ENCODE measurements at places on chromosomes 16 and 17.

DNA sequence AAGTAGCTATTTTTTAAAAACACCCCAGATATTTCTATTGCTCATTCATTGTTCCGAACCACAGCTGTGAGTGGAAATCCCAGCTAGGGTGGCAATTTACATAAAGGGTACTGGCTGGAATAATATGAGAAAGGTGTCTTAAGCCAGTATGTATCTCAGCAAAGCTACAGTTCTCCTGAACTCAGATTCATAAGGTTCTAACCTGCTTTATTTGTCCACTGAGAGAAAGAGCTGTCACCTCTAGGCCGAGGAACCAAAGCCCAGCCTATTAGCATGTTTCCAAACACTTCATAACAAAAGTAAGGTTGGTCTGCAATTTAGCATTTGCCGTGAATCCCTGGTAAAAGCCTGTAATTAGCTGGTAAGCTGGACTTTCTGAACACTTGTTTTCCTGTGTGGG, 57.0 kb upstream of the CLEC19A start:
- DNase-seq: no peak

DNA sequence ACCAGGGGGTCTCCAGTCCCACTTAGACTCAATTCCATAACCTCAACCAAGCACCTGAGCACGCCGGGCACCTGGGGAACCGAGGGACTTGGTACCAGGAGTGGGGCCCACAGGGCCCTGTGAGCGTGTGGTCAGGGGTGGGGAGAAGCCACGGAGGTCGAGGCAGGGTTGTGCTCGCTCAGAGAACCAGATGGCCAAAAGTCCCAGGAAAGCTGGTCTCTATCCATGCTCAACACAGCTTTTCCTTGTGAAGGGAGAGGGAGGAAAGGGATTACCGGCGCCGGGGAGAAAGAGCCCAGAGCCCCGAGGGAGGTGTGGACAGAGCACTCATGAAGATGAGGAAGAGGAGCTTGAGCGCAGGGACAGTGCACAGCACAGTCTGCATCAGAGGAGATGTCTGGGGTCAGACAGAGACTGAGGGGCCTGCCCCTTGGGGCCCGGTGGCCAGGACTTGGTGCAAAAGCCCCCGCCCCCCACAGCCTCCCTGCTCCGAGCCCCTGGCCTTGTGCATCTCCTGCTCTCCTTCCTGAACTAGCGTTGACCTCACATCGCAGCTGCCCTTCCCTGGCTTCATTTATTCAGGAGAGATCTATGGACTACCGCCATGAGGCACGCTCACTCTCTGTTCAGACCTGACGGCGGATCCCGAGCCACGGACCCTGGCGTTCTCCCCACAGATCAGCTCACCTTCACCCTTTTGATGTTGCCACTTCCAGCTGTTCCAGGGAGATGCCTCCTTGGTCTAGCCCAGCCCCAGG, 355.4 kb upstream of the TNRC6C start:
- no peak for DNase-seq

- DNase-seq: no peak
Measured at GRCh38 chr16:12544477-12545296, 259.0 kb downstream of the CPPED1 start.

DNA sequence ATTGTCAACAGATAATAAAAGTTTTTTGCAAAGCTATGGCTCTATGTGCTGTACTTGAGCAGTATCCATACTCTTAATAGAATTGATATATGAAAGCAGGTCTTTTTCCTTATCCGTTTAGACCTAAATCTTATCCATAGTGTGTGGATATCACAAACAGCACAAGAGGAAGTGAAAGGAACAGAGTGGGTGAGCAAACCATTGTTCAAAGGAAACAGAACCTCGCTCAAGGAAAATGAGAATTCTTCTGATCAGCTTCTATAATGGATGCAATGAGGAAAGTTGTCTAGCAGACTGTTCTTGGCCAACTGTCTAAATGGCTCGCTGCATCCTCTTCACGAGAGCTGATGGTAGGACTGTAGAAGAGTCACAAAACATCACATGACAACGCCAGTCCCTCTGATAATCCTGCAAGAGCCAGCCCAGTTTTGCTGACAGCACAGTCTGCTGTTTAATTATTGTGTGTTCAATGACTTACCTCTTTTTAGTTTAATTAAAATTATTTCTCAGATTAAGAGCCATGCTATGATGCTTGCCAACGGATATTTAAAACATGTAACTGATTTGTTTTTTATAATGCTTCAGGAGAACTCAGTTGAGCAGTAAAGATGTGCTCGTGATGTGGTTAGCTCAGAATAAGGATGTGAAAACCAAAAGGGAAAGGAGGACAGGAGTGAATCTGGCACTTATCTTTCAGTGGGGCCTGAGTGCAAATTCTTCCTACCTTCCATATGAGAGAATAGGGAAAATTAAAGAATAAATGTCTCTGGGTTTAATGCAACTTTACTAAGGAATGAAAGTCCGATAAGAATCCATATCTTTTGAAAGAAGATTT, 38.5 kb downstream of the WWOX start:
- DNase-seq: no peak

DNA sequence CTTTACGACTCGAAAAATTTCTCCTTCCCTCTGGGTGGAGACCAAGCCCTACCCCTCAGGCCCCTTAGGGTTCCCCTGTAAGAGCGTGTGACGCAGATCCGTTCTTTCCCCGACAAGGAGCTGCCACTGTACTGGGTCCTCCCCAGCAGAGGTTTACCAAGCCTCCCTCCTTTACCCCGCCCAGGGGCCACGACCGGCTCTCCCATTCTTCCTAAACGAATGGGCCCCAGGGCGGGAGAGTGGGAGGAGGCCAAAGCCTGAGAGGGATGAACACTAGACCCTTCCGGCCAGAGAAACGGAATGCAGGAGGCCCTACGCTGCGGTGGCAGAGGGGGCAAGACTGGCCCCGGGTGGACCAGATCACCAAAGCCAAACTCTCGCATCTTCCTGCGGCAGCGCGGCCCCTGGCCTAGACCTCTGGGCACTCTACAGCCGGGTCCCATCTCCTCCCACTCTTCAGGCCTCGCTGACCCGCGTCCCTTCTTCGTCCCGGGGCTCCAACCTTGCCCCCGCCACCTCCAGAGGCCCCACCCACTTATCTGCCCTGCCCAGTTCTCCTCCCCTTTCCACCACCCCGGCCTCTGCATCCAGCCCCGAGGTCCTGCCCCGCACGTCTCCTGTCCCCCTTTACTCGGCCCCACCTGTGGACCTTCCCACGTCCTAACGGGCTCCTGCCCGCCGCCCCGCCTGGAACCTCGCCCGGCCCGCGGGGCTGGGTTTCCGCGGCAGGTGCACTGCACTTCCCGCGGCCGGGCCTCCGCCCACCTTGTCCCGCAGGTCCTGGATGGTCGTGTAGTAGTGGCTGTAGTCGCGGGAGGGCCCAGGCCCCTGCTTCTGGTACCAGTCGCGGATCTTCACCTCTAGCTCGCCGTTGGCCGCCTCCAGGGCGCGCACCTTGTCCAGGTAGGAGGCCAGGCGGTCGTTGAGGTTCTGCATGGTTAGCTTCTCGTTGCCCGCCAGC, 765 bp downstream of the KRT19 start:
- DNase-seq: no peak

DNA sequence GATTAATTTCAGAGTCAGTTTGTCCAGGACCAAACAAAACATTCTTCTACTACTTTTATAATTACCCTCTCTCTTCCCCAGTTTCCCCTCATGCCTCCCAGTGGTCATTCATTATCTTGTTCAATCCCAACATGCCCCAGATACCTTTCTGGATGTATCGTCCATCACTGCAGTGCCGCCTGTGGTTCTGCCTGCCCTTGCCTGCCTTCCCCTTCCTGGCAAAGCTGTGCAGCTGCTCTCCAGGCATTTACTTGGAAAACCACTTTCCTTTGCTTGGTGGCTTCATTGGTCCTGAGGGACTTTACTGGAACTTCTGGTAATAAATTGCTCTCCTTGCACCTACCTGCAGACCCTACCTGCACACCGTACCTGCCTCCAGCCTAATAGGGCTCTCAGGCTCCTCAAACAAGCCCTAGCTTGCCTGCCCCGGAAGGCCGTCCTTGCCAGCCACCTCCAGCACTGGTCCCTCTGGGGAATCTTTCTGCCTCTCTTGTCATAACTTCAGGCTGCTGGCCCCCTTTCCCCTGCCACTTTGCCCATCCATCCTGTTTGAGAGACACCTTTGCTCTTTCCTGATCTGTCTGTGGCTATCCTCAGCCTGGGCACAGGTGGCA, 19.5 kb upstream of the MSI2 start:
- no peak for DNase-seq

DNA sequence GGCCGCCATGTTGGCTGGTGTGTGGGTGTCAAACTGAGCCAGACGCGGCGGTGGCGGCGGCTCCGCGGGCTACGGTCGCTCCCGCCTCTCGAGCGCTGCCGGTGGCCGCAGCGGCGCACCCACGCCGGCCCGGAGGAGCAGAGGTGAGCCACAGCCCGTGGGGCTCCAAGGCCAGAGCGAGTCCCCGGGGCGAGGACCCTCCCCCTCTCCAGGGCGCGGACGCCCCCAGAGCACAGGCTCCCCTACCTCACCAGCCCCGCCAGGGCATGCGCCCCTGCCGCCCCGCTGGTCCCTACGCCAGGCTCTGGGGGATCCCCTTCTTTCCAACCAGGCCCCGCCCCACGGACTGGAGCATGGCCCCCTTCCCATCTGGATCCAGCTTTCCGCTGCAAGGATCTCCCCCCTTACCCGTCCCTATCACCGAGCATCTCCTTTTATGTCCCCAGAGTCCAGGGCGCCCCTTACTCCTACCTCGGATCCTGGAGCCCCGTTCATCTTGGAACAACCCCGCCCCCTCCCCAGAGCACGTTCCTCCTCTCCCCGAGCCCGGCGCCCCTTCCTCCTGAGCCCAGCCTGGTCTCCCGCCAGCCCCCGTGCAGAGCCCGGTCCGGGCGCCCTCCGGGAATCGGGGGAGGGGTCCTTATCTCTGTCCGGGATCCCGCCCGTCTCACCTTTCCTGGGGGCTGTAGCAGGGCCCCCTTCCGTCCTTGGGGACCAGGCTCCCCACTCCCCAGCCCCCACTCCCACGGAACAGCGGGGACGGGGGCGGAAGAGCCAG, 412 bp downstream of the EPN2 start:
- peak; percentile 54 for DNase-seq

DNA sequence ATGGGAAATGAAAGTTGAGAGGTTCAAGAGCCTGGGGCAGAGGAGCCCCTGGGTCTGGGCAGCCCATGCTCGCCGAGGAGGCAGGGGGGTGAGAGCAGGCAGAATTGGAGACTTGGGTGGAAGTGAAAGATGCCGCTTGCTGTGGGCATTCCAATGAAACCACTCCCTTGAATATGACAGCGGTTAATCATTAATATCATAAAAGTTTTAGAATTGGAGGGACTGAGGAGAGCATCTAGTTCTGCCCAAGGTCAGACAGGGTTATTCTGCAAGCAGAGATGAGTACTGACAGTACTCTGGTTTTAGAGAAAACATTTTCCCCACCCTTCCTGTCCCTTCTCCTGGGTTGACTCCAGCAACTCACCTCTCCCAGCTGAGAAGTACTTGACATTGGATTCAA, 180.2 kb downstream of the MSI2 start:
- no peak for DNase-seq

- DNase-seq: no peak
Measured at GRCh38 chr17:35449371-35449931, 885 bp upstream of the SLFN13 start.

- DNase-seq: no peak
Measured at GRCh38 chr17:21512307-21513011, 136.3 kb downstream of the KCNJ12 start.
